ENCODE measurements at places on chromosomes 1 and 21. TPM values are rescaled to one million over a fixed set of nuclear protein-coding genes. Genes with fewer than 3 reads are reported as not detected.

The SPRR2E gene
- polyA plus RNA-seq = not detected

The C1QB gene
- polyA plus RNA-seq = not detected

The HHAT gene
- 6.1 TPM for polyA plus RNA-seq

The FCRL6 gene
- polyA plus RNA-seq = not detected

The RAB7B gene
- polyA plus RNA-seq = 4.9 TPM

The ESPN gene
- 8.0 TPM for polyA plus RNA-seq

The SLFNL1 gene
- 0.73 TPM for polyA plus RNA-seq

The SPATA45 gene
- polyA plus RNA-seq = 0.52 TPM

The NHLH2 gene
- not detected for polyA plus RNA-seq

DNA sequence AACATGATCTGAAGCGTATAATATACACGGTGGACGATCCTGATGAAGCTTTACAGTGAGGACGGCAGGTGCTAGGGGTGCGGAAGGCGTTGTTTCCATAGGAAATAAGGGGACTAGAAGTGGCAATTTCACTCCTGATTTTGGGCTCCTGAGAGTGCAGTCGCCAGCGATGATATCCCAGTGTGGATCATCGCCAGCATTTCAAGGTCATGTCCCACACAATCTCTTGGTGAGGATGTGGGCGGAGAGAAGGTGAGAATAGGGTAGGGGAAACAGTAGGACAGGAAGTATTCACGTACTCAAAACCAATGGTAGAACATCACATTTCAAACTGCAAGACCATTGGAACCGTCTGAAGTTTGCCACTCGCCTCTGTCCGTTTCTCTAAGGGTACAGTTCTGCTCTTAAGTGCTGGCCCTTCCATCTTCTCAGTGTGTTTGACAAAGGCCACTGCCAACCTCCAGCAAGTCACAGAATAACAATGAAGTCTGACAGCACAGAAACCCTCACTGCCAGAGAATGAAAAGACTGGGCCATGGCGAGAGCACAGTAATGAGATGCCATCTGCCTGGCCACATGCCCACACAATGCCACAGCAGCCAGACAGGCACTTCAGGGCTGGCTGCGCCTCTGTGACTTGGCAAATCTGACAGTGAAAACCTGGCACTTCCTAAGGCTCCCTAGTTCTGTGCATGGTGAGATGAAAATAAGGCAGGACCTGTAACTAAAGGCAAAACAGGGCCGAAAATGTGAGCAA lies 27.9 kb downstream of the PCSK9 start:
- no peak for DNase-seq

- DNase-seq = no peak
Observed at GRCh38 chr1:147618771-147619170, 51.6 kb downstream of the ACP6 start.

GRCh38 chr1:107979926-107980325 lies 14.9 kb upstream of the VAV3 start:
- DNase-seq = no peak

- DNase-seq = no peak
Observed at GRCh38 chr1:76744989-76745388, 122.3 kb upstream of the ST6GALNAC5 start.

GRCh38 chr1:11151826-11152612 lies 37.1 kb upstream of the ANGPTL7 start:
- peak; percentile 32 for DNase-seq

GRCh38 chr1:220552672-220553260 lies 24.8 kb downstream of the MARK1 start:
- no peak for DNase-seq

DNA sequence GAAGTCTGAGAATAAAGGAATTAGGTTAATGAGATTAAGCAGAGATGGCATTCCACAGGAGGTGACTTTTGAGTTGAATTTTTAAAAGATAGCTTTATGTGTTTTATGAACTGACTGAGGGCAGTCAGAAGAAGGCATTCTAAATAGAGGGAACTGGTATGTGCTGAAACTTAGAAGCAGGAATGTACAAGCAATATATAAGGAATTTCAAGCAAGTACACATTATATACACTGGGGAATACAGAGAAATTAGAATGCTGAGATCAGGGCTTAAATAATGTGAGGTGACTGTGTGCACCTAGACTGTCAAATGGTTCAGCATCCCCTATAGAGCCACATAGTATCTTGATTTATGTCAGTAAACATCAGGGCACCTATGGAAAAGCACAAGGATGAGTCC lies 19.3 kb downstream of the WNT2B start:
- DNase-seq = no peak

GRCh38 chr1:3470650-3471355 lies 16.3 kb downstream of the ARHGEF16 start:
- no peak for DNase-seq

- DNase-seq = peak; percentile 78
Observed at GRCh38 chr1:26417111-26417759, 6.6 kb downstream of the LIN28A start.

- DNase-seq = peak; percentile 65
Observed at GRCh38 chr1:93061895-93062792, 16.9 kb upstream of the MTF2 start.

DNA sequence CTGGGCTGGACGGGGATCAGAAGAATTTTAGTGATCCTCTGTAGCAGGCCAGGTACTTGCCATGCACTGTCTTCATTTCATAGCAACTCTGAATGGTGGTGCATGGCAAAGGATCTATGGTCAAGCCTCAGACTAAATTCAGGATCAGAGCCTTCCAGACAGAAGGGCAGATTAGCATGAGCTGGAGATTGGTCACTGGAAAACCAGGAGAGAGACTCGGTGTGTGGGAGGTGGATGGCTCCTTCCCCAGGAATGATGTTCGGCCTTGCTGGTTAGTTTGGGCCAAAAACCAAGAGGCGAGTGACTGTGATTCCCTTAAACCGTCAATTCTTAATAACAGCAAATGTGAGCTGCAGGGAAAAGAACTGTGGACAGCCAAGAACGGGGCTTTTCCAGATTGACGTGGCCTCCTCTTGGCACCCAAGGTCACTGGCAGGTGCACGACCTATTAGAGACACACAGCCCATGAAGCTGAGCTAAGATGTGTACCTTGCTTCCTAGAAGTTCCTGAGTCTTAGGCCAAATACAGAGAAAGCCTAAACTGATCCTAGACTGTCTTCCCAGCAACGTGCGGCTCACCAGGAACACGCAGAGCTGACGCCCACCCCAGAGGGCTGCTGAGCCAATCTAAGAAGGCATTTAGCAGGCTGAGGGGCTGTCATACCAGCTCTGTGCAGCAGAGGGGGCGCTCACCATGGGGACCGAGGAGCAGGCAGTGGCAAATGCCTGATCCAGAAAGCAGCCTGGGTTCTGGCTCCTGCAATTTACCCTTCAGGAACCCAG lies 18.5 kb downstream of the ALDH4A1 start:
- peak; percentile 78 for DNase-seq

DNA sequence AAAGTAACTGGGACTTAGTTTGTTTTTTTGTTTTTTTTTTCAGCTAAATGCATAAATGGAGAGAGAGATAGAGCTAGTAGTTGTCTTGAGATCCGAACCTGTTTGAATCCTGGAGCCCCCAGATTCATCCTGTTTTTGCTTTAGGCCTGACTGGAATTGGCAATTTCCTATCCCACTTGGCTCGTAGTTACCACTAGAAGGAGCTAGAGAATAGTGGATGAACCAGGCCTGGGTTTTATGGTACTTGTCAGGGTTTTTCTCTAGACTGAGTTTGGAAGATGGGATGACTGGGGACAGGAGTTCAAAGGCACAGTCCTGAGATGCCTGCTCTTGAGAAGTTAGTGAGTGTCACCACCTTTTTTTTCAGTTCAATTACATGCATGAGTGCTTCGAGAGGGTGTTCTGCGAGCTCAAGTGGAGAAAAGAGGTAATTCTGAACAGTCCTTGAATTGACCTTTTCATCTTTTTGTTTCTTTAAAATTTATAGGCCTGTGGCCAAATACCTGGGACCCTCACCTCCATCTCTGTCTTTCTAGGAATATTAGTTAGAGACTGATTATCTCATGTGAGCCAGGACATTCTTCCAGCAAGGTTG lies 23.4 kb downstream of the CELF3 start:
- DNase-seq = peak; percentile 65

- peak; percentile 10 for DNase-seq
Observed at GRCh38 chr1:220526294-220526693, 1.6 kb upstream of the MARK1 start.

- no peak for DNase-seq
Observed at GRCh38 chr1:229124520-229125124, 146.3 kb upstream of the RAB4A start.

DNA sequence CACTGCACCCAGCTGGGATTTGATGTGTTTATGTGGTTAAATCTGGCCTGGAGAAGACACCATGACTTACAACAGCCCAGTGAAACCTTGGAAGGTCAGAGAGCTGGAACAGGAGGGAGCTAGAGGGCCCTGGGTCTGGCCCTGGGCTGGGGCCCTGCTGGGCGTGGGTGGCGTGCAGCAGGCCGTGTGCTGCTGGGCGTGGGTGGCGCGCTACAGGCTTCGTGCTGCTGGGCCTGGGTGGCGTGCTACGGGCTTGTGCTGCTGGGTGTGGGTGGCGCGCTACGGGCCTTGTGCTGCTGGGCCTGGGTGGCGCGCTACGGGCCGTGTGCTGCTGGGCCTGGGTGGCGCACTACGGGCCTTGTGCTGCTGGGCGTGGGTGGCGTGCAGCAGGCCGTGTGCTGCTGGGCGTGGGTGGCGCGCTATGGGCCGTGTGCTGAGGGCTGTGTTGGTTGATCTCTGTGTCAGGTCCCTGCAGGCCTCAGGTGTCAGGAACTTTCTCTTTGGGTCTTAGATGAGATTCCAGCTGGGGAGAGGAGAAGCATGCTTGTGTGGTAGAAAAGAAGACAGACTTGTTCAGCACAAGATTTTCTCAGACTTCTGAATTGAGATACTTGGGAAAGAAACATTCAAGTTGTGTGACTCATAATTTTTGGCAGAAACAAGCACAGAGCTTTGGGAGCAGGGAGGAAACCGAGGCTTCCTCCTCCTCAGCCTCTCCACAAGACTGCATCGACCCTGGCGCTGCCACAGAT lies 66.0 kb downstream of the COL18A1 start:
- peak; percentile 92 for DNase-seq

GRCh38 chr1:94773296-94773809 lies 46.8 kb upstream of the SLC44A3 start:
- no peak for DNase-seq

GRCh38 chr1:45566722-45567121 lies 16.1 kb downstream of the AKR1A1 start:
- no peak for DNase-seq

DNA sequence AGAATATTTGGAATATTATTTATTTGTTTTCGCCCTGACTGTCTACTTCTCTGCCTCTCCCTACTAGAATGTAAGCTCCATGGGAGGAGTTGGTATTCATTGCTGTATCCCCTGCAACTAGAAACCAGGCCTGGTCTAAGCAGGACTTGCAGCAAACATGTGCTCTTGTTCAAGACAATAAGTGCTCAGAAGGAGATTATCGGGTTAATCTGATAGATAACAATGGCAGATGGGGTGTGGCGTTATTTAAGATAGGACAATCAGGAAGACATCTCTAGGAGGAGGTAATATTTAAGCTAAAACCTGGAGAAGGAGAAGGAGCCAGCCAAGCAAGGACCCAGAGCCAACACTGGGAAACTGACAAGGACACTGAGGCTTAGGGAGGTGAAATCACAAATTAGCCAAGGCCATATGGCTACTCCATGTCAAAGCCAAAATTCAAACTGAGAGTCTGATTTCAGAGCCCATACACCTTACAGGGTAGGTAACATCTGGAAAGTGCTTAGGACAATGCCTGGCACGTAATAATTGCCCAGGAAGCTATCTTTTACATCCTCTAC lies 41.5 kb downstream of the STYXL2 start:
- DNase-seq = no peak

- DNase-seq = peak; percentile 20
Observed at GRCh38 chr1:106876384-106876783, 180.1 kb upstream of the PRMT6 start.

DNA sequence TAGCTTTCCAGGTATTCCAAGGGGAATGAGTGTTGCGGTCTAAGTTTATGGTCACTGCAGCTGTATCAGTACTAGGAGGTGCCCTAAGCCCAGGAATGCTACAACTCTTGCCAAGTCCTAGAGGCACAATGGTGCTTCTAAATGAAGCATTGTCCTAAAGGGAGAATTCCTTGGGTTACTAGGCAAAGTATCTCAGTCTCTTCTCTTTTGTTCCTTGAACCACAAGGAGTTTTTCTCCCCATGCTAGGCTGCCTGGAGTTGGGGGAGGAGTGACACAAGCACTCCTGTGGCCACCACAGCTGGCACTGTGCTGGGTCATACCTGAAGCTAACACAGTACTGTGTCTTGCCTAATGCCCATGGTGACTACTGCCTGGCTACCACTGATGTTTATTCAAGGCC lies 50.7 kb downstream of the KMO start:
- no peak for DNase-seq

DNA sequence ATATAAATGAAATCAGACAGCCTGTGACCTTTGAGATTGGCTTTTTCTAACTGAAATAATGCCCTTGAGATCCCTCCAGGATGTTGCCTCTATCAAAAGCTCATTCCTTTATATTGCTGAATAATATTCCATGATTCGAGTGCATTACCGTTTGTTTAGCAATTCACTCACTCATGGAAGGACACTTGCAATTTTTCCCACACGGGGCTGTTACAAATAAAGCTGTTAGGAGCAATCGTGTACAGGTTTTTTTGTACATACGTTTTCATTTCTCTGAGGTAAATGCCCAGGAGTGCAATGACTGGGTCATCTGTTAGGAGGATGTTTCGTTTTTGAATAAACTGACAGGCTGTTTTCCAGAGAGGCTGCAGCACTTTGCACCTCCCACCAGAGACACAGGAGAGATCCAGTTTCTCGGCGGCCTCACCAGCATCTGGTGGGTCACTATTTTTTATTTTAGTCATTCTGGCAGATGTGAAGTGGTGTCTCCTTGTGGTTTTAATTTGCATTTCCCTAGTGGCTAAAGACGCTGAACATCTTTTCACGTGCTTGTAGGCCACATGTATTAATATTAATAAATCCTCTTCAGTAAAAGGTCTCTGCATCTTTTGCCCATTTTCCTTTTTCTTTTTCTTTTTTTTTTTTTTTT lies 11.0 kb downstream of the PRDM15 start:
- DNase-seq = no peak

- no peak for DNase-seq
Observed at GRCh38 chr1:229478852-229479251, 29.3 kb downstream of the NUP133 start.

DNA sequence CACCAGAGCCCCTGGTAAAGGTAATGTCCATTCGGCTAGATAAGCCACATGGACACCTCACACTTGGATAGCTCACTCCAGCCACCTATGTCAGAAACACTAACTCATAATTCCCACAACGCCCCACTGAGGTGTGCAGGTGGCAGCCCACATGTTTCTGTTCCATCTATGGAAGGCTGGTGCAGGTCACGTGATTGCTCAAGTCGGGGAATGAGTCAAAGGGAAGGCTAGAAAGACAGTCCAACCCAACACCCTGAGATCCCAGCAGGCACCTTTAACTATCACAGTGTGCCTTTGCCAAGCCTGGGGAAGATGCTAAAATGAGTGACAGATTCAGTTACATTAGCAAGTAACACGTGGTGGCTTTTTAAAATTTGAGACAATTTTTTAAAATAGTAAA lies 45.3 kb upstream of the KCNE1 start:
- DNase-seq = no peak

GRCh38 chr1:95010158-95010557 lies 62.6 kb downstream of the ALG14 start:
- DNase-seq = no peak
